ENCODE measurements at places on chromosomes 4 and X. TPM values are rescaled to one million over a fixed set of nuclear protein-coding genes. Genes with fewer than 3 reads are reported as not detected.

The NR3C2 gene
- total RNA-seq = 1.4 TPM

The HSFX2 gene
- total RNA-seq = 0.72 TPM

The ZFP92 gene
- total RNA-seq = 0.23 TPM

The LIN54 gene
- total RNA-seq = 11.3 TPM

The MTNR1A gene
- total RNA-seq = not detected

The CXCL5 gene
- 1.7 TPM for total RNA-seq

The SSX4B gene
- not detected for total RNA-seq

The PNMA6A gene
- total RNA-seq = 3.3 TPM

The CT55 gene
- total RNA-seq = not detected

The PLA2G12A gene
- total RNA-seq = 28.8 TPM

The DCLK2 gene
- 14.2 TPM for total RNA-seq

The MMRN1 gene
- total RNA-seq = 1.4 TPM

The GAGE12J gene
- not detected for total RNA-seq

The CFAP99 gene
- total RNA-seq = 0.13 TPM

The LRCH2 gene
- 10.9 TPM for total RNA-seq

The HTN3 gene
- total RNA-seq = not detected

The OPRPN gene
- total RNA-seq = not detected

The P2RY8 gene
- not detected for total RNA-seq

The PDE6B gene
- 0.39 TPM for total RNA-seq

The SOX3 gene
- not detected for total RNA-seq

The FSTL5 gene
- not detected for total RNA-seq

The SERTM2 gene
- not detected for total RNA-seq

The SCRG1 gene
- 3.6 TPM for total RNA-seq

The ADH7 gene
- not detected for total RNA-seq

The CXCL11 gene
- not detected for total RNA-seq

The UNC5C gene
- 3.5 TPM for total RNA-seq

The MXRA5 gene
- total RNA-seq = 0.65 TPM

The GABRG1 gene
- not detected for total RNA-seq

The KIF4A gene
- total RNA-seq = 2.2 TPM

The POU3F4 gene
- total RNA-seq = not detected

The CACNA1F gene
- total RNA-seq = not detected

The LONRF3 gene
- 0.65 TPM for total RNA-seq

The STOX2 gene
- total RNA-seq = 1.1 TPM

The AFP gene
- 1.1 TPM for total RNA-seq

The BEND4 gene
- not detected for total RNA-seq

The DDIT4L gene
- total RNA-seq = 5.0 TPM

The LRRC66 gene
- 0.91 TPM for total RNA-seq

The MAGT1 gene
- total RNA-seq = 195 TPM

The KDR gene
- total RNA-seq = 13.3 TPM

The FGFR3 gene
- total RNA-seq = 0.59 TPM

The GLUD2 gene
- 1.7 TPM for total RNA-seq

The TREX2 gene
- 1.7 TPM for total RNA-seq

The VSIG4 gene
- total RNA-seq = not detected

The SOWAHB gene
- 0.03 TPM for total RNA-seq

The ZMAT1 gene
- 1.1 TPM for total RNA-seq

The PDZD11 gene
- total RNA-seq = 42.8 TPM

The CCDC158 gene
- total RNA-seq = 1.2 TPM

The NAA11 gene
- total RNA-seq = not detected

The HDX gene
- 5.2 TPM for total RNA-seq

The XAGE1A gene
- not detected for total RNA-seq

The VGLL1 gene
- total RNA-seq = not detected

The RAI2 gene
- 2.0 TPM for total RNA-seq

The THOC2 gene
- total RNA-seq = 55.6 TPM

The RBM46 gene
- under 0.01 TPM for total RNA-seq

The ASMT gene
- 0.07 TPM for total RNA-seq
